NCI-H146 (cell line): ENCODE measurements at places on chromosomes 4 and X.

GRCh38 chr4:180333162-180333561, 1910.0 kb upstream of the TENM3 start:
- no peak for DNase-seq

- no peak for DNase-seq
Measured at GRCh38 chr4:147336252-147336651, 144.6 kb upstream of the EDNRA start.

- DNase-seq = peak; percentile 90
Measured at GRCh38 chr4:663438-664428, 10.3 kb downstream of the ATP5ME start.

DNA sequence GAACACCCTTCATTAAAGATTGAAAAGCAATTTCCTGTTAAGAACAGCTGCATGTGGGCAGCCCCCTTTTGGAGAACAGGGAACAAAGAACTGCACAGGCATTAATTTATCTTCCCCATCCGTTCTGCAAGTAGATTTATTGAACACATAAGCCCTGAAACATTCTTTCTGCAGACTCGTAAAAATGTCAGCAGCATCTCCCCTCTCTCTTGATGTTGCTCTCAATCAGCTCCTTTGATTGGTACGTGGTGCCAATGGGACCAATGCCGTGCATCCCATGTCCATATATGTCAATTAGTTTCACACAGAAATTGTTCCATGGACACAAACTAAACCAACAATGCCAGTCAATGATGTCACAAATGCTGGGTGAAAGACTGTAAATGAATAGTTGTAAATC, 228.5 kb upstream of the RASGEF1B start:
- DNase-seq = no peak

DNA sequence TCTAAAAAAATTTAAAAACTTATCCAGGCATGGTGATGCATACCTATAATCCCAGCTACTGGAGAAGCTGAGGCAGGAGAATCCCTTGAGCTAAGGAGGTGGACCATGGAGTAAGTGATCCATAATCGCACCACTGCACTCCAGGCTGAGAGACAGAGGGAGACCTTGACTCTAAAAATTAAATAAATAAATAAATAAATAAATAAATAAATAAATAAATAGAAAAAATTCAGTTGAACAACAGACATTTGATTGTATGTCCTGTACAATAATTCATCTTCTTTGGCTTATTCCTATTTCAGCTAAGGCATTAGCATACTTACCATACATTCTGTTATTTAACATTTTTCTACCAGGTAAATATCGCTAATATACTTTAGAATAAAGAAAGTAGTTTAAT, 726.1 kb upstream of the GALNTL6 start:
- DNase-seq = no peak

- no peak for DNase-seq
Measured at GRCh38 chr4:76257824-76258223, 6.3 kb downstream of the FAM47E start.

DNA sequence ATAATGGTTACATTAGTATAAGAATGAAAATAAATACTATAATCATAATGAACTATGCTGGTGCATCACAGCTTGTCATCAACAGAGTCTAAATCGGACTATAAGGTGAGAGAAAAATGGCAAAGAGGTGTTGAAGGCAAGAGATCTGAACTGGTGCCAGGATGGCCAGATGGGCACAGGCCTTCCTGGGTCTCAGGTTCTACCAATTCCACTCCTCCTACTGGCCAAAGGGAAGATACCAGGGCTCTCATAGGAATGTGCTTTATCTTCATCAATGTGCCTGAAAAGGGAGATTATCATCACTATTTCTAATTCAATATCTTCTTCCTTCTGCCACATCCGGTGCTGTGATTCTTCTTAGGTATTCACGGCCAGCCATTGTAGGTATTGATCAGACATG, 107.6 kb downstream of the GASK1B start:
- DNase-seq = no peak

DNA sequence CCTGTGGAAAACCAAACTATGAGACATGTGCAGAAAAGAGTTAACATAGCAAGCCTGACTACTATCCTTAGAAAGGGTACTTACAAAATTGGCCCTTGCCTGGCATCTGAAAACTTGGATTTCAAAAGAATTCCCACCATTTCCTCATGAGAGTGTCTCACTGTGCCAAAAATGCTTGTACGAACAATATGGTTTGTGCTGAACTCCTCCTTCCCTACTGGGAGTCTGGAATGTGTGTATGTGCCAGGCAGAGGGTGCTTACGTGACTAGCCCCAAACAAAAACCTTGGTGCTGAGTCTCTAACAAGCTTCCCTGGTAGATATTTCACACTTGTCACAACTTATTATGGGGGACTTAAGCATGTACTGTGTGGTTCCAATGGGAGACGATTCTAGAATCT, 81.7 kb upstream of the GIMD1 start:
- no peak for DNase-seq

DNA sequence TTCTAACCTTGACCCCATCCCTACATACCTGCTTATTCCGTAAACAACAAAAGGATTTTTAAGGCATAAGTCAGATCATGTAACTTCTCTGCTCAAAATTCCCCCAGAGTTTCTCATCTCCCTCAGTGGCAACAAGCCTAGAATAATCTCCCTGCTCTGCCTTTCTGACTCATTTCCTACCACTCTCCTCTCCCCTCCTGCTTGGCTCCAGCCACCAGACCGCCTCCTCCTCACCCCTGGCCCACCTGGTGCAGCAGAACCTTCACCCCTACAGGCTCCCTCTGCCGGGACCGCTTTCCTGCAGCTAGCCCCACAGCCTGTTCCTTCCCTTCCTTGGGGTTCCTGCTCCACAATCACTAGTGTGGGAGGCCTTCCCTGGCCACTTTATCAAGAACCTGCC, 32.1 kb downstream of the TSPAN5 start:
- DNase-seq = no peak

- DNase-seq = no peak
Measured at GRCh38 chr4:44093390-44093789, 355.2 kb downstream of the KCTD8 start.

DNA sequence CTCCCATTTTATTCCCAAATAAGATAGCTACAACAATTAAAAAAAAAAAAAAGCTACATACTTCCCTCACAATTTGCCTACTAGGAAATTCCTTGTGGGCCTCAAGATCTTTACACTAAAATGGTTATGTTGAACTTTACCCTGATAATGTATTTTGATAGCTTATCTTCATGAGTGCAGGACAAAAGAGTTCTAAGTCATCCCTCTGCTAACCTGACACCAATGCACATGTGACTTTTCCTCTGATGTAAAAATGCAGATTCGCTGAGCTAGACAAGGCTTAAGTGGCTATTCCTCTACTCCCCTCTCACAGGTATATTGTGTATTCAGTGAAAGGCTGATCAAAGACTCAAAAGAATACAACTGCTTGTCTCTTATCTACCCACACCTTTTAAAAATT, 22.5 kb downstream of the ELF2 start:
- DNase-seq = no peak

DNA sequence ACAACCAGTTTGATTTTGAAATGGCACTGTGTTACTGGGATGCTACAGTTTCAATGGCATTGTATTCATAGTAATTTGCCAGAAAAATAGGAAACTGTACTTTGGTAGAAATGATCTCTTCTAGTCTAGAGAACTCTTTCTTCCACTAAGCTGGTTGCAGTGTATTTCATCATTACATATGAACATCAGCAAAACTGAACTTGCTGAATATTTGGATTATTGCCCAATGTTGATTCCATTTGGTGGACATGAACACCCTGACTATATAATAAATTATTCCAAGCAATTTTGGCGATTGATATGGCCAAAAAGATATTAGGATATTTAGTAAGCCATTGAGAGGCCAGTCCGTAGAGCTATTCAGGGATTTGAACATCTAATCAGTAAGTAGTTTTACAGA, 191.8 kb upstream of the CXorf66 start:
- no peak for DNase-seq

- peak; percentile 48 for DNase-seq
Measured at GRCh38 chr4:53043891-53044650, 182.0 kb downstream of the RASL11B start.

DNA sequence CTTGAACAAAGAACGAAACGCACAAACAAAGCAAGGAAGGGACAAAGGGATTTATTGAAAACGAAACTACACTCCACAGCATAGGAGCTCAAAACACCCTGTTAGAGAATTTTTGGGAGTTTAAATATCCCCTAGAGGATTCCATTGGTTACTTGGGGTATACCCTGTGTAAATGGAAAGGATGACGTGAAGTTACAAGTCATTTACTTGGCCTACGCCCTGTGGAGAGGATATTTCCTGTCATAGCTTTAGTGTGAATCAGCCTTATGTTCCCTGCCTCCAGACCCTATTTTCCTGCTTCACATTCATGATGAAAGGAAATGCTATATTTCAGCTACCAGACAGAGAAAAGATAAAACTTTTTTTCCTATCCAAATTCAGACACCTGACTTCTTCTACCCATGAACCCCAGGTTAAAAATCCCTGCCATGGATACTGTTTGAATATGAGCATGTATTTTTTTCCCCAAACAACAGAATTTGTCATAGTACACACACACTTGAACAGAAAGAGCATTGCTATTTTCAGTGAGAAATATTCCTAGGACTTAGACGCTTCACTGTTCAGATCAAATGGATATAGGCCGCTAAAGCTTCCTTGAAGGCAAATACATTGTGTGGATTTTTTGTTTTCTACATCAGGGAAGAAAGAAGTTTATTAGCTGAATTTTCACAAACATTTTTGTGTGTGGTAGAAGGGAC, 20.4 kb downstream of the PIN4 start:
- DNase-seq = no peak

GRCh38 chr4:10115271-10115796, 1.3 kb downstream of the WDR1 start:
- no peak for DNase-seq

DNA sequence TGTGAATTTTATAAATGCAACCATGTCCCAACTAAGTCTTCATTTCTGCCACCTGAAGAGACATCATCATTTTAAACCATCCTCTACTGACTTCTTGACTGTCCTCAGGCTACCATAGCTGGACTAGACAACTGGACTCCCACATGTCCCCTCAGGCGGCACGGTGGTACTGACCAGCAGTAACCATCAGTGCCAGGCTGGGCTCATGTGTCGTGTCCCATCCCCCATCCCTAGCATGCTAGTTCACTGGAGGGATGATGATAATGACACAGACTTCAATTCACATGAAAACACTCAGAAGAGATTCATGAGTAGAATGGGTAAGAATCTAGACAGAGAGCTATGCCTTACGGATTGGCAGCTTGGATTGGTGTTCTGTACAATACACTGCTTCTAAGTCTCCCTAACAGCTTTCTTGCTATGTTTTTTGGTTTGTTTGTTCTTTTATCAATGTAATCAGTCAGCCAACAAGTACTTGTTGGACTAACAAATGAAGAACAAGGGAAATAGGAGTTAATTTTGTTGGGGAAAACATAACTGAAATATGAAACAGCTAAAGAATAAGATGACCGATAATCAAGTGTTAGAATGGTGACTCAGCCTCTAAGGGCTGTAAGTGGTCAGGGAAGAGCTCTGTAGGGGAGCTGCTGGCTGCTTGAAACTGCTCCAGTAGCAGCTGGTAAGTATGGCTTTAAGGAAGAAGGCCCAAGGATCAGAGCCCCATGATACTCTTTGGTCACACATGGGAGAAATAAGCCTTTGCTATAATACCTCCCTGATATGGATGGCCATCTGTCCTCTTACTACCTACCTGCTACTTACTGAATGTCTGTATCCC, 10.3 kb downstream of the ZDHHC9 start:
- DNase-seq = no peak

DNA sequence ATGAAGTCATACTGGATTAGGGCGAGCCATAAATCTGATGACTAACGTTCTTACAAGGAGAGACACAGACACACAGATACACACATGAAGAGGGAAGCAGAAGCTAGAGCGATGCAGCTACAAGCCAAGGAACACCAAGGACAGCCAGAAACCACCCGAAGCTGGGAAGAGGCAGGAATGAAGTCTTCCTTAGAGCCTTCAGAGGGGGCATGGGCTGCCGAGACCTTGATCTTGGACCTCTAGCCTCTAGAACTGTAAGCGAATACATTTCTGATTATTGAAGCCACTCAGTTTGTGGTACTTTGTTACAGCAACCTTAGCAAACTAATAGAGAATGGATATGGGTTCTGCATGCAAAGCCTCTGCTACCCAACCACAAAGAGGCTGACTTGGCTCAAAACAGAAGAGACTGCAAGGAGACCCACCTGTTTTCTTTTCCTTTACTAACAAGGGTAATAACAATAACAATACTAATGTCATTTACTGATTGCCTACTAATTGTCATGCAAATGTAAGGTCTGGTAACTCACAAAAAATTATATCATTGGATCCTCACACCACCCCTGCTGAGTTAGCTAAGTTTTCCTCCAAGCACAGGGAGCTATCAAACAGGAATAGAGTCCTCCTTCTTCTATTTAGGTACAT, 10.1 kb upstream of the LDB2 start:
- no peak for DNase-seq

DNA sequence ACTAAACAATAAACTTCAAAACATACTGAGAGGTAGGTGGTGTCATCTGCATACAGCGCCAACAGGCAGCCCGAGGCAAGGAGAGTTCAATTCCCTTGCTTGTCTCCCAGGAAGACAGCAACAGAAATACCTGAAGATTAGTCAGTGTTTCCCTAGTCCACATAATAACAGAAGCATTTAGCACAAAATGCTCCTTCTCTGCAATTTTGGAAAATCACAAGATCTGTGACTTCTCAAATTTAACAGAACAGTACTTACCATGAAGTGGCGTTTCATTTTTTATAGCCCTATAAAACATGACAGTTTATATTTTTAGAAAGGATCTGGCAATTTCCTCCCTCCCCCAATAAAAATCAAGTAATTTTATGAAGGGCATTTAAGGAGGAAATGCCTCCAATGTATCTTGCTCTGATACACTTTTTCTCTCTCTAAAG, 67.1 kb upstream of the MYOZ2 start:
- no peak for DNase-seq

GRCh38 chrX:31508338-31508737, 436.5 kb upstream of the FTHL17 start:
- DNase-seq = no peak

DNA sequence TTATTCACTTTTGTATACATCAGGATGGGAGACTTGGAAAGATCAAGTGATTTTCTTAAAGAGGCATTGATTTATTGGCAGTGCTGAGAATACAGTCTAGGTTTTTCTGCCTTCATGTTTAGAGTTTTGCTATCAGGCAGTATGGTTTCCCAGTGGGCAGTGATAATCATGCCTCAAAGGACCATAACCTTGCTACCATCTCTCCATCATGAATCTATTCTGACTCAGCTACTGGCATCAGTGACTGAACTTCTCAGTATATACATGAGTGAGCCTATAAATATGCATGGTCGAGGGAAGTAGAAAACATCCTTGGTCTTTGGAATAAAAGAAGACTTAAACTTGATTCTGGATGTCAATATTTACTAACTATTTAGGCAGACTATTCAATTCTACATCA, 562.0 kb upstream of the AADAT start:
- no peak for DNase-seq

DNA sequence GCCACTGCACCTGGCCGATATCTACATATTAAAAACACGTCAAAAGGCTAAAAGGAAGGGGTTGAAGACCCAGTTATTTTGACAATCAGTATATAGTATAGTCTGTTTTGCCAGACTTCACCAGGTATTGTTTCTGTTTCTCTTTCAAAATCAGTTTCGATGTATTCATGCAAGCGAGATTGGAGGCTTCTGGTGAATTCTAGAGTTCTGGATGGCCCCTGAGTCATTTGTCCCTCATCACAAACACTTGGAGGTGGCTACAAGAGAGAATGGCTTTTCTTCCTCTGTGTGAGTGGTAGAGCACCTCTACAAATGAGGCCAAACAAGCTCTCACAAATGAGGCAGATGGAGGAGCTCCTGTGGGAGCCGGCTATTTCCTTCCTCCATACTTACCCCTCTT, 68.6 kb upstream of the ADGRG2 start:
- no peak for DNase-seq
